ENCODE measurements at places on chromosomes 7 and 10. TPM values are rescaled to one million over a fixed set of nuclear protein-coding genes. Genes with fewer than 3 reads are reported as not detected.

The OPN1SW gene
- total RNA-seq = not detected

The IKZF1 gene
- total RNA-seq = 163 TPM

The GOT1 gene
- total RNA-seq = 50.4 TPM

The VENTX gene
- not detected for total RNA-seq

The AS3MT gene
- total RNA-seq = not detected

The COX19 gene
- 45.7 TPM for total RNA-seq

The FGL2 gene
- 0.72 TPM for total RNA-seq

The CCDC172 gene
- total RNA-seq = not detected

The NEUROG3 gene
- not detected for total RNA-seq

The MTERF1 gene
- 21.4 TPM for total RNA-seq

All from OCI-LY7 (cell line).